ENCODE measurements at places on chromosomes 3 and 15.

- no peak for DNase-seq
Observed at GRCh38 chr15:50523851-50524251, 22.6 kb downstream of the USP50 start.

DNA sequence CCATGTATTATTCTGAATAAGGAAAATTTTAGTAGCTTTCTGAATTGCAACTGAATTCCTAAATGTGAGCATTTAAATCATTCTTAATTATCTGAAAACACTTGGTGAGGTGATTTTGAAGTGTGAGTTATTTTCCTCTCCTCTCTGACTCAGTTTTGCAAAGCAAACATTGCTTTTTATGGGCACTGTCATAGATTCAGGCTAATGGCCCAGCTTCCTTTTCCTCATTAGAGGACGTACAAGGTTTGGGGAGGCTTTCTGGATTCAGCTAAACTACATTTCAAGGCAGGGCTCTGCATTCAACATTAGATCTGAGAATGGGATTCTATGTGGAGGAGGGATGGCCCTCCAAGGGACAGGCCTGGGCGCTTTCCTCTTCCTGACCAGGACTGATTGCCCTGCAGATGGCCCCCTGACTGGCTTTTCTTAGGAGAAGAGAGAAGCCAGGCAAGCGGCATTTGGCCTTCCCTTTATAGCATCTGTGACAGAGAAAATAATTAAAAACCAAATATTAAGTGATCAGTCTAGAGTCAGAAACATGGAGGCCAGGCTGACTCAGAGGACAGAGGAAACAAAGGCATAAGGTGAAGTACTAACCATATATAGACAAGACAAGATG, 53.0 kb upstream of the STXBP5L start:
- no peak for DNase-seq

DNA sequence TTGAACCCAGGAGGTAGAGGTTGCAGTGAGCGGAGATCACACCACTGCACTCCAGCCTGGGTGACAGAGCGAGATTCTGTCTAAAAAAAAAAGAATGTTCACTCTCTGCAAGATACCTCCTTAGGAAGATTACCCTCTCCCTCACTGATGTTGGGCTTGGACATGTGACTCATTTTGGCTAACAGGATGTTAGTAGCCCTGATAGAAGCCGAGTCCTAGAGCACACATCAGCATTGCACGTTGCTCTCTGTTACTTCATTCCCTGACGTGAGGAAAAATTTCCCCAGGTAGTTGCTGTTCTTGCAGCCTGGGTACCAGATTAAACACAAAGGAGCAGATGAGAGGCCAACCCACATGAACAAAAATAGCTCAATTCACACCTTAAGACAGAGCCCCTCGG, 78.1 kb upstream of the PRICKLE2 start:
- DNase-seq, result no peak

DNA sequence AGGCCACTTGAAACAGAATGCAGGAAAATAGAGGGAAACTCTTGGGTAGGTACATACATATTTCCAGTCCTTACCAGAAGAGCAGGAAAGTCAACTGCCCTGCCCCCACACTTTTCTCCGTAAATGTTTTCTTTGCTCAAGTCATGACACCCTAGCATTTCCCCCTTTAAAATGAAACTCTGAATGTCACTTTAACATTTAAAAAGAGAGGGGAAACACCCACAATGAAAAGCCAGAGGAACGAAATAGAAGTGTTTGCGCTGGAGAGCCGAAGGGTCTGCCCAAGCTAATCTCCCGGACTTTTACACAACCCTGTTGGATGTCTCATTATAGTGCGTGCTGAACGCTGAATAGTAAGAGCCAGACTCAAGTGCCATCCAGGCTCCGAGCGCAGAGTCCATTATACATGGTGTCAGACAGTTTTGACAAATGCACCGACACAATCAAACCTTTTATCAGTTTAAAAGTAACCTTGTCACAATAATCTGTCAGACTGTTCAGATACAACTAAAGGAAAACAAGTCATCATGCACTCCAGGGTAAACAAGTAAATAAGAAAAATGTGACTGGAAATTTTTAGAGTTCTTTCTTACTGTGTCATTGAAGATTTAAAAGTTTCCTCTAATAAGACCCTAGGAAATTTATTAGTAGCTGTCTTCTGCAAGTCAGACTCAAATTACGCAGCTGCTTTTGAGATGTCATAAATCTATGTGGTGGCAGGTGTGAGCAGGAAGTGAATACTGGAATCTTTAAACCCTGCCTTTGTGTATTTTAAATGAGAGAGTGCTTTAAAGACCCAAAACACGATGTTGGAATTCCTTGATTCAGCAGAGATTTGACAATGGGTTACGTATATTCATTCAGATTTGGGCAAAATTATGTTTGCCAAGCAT, 159.8 kb downstream of the RBMS3 start:
- DNase-seq, result no peak

GRCh38 chr3:186670155-186670554, 4.3 kb downstream of the HRG start:
- DNase-seq, result no peak

GRCh38 chr3:197782230-197782629, 8.8 kb upstream of the LRCH3 start:
- peak; percentile 33 for DNase-seq

DNA sequence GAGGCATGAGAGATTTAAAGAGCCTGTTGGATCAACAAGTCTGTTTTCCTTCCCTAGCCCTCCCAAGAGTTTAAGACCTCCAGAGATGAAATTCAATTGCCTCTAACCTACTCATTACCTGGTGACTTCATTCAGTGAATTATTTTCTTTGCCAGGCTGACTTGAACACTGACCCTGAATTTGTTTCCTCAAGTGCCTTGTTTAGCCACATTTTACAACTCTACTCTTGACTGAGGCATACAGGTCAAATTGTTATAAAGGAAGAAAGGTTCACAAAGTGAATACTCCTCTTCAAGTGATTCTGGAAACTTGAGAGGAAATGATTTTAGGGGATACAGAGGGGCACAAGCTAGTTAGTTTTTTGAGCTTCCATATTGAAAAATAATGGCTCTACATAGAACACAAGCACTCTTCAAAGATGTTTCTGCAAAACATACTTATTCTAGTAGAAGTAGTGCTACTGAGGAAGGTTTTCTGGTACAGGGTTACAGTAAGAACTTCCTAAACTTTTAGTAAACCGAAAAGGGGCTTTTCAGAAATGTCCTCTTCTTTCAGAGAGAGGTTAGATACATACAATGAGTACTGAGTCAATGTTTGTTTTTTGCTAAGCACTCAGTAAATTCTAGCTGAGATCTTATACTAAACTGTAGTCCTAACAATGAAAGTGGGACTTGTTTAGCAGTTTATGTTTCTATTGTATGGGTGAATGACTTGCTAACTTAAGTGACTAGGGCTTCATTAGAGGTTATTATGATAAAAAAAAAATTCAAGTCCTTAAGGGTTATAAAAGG, 137.4 kb upstream of the SATB1 start:
- no peak for DNase-seq

GRCh38 chr3:129410971-129411370, 17.5 kb downstream of the EFCAB12 start:
- no peak for DNase-seq

- no peak for DNase-seq
Observed at GRCh38 chr3:133831966-133832801, 26.6 kb downstream of the SRPRB start.

DNA sequence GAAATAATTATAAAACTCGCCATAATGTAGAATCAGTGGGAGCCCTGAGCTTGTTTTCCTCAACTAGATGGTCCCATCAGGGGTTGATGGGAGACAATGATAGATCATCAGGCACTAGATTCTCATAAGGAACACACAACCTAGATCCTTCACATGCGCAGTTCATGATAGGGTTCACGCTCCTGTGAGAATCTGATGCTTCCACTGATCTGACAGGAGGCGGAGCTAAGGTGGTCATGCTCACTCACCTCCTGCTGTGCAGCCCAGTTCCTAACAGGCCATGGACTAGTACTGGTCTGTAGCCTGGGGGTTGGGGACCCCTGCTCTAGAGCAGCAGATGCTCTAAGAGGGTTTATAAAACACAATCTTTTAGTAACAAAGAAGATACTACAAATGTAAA, 183.6 kb downstream of the ANXA2 start:
- DNase-seq, result no peak

GRCh38 chr15:77395013-77395774, 24.7 kb downstream of the PEAK1 start:
- DNase-seq, result no peak

DNA sequence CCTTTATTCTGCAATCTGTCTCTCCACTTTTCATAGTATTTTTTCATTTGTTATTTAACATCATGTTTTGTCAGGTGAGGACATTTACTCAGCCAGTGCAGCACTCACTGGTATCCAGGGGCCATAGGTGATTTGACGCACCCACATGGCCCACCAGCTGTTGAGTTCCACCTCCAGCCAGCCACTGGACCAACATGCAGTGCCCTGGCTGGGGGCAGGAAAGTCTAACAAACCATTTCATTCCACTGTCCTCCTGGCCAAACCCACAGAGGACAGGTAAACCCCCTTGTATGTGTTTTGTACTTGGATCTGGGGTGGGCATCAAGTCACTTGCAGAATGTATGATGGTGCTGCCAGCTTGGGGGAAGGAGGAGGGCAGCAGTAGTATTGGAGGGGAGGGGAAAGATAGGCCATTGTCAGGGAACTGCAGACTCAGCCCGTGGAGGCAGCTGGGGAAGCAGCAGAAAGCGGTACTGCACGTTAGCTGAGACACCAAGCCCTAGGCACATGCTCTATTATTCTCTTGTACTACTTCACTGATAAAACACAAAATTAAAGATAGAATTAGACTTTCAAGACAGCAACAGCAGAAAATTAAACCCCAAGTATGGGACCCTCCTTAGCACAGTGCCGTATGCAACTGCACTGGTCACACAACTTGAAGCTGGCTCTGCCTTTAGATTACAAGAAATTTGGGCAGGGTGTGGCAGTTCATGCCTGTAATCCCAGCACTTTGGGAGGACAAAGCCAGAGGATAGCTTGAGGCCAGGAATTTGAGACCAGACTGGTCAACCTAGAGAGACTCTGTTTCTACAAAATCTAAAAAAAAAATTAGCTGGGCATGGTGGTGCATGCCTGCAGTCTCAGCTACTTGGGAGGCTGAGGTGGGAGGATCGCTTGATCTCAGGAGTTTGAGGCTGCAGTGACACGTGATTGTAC, 15.4 kb upstream of the RPL24 start:
- DNase-seq, result no peak

GRCh38 chr3:43224405-43225073, 61.8 kb upstream of the SNRK start:
- no peak for DNase-seq

GRCh38 chr3:48503401-48504050, 448 bp downstream of the SHISA5 start:
- no peak for DNase-seq

GRCh38 chr3:107524841-107525643, 2.3 kb downstream of the BBX start:
- peak; percentile 25 for DNase-seq

DNA sequence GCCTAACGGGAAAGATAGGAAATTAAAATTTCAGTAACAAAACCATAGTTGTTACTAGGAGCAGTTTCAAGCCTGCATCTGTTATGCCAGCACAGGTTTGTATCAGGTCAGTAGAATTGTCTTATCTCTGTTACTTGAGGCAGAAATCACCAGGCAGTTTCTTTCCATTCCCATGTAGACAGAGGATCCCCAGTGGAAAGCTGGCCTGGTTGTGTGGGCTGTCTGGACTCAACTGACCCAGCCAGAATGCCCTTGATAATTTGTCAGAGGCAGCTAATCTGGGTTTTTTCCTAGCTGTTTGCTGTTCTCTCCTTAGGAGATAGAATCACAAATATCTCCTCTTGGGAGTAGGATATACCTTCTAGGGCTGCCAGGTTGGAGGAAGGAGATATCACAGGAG, 1044.7 kb downstream of the IGSF11 start:
- no peak for DNase-seq

DNA sequence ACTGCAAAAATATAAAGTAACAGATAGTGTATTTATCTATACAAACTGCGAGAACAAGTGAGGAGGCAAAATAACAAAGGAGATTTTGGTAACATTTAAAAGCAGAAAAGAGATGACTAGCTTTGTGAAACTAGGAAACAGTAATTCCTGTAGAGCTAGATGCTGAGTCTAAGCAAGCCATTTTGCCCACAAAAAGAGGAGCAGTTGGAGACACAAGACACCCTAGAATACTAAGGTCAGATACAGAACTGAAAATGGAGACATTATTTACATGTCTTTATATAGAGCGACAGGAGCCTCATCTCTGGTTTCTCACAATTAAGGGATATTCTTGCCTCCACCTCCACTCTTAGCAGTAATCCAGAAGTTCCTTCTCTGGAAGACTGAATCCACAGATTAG, 732.4 kb upstream of the GBE1 start:
- no peak for DNase-seq

- DNase-seq, result no peak
Observed at GRCh38 chr3:142354076-142354475, 93.8 kb downstream of the XRN1 start.

GRCh38 chr15:49645941-49646340, 25.1 kb downstream of the DTWD1 start:
- DNase-seq, result no peak

DNA sequence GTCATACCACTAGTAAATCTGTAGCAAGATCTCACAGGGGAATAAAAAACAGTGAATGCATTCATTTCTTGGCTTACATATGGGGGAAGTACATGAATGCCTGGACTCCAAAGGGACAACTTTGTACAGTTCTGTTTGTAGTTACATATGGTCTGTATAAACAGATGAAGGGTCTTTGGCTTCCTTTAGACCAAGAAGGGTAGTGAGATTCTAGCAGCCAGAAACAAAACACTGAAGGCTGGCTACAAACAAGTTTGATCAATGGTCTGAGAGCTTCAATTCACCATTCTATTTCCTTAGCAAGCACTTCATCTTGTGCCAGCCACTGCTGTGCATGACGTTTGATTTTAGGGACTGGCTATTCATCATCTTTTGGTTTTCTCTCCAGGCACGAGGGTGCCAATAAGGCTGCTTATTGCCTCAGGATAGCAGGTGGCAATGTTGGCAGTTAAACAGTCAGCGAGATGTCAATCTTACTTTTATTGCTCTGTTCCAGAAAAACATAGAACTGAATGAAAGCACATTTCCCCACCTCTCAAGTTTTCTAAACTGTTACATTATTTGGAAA, 313.7 kb upstream of the COL8A1 start:
- DNase-seq, result no peak

GRCh38 chr3:13581485-13582365, 32.8 kb downstream of the FBLN2 start:
- DNase-seq, result no peak

- DNase-seq, result no peak
Observed at GRCh38 chr15:64947211-64947610, 35.5 kb downstream of the ANKDD1A start.

DNA sequence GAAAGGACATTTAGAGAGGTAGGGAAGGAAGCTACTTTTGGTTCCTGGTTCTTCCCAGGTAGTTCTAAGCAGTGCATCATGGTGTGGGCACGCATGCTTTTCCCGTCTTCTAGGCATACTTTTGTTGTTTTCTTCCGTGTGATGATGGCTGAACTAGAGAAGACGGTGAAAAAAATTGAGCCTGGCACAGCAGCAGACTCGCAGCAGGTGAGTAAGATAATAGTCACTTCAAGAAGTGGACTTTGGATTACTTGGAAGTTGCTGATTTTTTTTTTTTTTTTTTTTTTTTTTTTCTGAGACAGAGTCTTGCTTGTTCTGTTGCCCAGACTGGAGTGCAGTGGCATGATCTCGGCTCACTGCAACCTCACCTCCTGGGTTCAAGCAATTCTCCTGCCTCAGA, 17.9 kb downstream of the FANCD2OS start:
- DNase-seq, result no peak

Measured in hematopoietic multipotent progenitor cell (in vitro differentiated cells).